ENCODE measurements at places on chromosomes 5 and 9.

DNA sequence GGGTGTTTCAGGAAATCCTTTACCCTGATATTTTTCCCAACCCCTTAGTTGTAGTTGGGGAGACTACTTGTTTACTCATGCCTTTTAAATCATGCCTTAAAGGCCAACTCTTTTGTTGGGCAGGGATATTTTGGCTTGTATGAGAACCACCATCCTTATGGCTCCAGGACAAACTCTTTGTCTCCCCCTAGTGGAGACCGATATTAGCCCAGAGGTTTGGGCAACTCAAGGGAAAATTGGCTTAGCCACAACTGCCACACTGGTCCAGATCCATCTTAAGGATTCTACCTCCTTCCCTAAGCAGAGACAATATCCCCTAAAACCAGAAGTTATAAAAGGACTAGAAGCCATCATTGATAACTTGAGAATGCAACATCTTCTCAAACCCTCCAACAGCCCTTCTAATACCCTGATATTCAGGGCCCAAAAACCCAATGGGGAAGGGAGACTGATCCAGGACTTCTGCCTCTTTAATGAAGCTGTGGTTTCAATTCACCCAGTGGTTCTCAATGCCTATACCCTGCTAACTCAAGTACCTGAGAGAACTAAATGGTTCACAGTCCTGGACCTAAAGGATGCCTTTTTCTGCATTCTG is 100.9 kb upstream of the HCN1 start:
- no peak for DNase-seq

DNA sequence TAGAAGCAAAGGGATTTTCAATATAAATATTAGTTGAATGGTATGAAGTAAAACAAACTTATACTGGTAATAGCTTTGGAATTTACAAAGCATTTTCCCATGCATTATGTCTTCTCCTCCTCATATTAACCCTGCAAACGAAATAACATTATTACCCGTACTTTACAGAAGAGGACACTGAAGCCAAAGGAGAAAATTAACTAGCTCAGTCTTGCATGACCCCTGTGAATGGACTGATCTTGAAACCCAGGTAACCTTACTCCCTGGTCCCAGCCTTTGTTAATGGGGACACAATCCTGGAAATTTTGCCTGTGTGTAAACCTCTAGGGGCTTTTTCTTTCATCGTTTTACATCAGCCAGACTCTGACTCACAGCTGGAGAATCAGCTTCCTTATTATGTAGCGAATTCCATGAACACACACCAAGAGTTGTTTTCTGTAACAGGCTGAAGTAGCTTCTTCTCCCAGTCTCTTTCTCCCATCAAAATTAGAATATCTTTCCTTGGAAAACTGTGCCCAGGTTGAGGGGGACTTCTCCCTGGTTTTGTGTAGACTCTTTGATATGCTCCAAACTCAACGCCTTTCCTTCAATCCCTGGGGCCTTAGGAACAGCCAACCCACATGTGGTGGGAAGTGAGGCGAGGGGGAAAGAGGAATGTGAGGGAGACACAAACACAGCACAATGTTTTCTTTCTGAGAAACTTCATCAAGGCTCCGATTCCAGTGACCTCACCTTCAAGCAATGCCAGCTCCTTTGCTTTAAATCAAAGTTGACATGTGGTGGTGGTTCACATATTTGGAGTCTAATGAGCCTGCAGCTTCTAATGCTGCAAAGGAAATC is 480.9 kb upstream of the PAPPA start:
- no peak for DNase-seq

DNA sequence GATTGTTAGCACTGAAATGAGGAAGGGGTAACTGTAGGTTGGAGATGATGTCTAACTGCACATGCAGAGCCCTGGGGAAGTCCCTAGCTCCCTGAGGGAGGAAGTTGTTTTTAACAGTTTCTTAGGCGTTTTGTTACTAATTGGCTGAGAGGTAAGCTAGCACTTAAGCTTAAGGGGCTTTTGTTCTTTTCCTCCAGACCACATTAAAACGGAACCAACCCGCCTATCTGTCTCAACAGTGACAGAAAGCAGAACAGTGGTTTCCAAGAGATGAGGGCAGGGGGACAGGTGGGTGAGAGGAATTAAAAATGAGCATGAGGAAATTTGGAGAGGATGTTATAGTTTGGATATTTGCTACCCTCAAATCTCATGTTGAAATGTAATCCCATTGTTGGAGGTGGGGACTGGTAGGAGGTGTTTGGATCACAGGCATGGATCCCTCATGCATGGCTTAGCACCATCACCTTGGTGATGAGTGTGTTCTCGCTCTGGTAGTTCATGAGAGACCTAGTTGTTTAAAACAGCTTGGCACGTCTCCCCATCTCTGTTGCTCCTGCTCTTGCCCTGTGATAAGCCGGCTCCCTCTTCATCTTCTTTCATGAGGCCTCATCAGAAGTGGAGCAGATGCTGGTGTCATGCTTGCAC is 38.9 kb downstream of the LYRM7 start:
- peak; percentile 53 for DNase-seq

DNA sequence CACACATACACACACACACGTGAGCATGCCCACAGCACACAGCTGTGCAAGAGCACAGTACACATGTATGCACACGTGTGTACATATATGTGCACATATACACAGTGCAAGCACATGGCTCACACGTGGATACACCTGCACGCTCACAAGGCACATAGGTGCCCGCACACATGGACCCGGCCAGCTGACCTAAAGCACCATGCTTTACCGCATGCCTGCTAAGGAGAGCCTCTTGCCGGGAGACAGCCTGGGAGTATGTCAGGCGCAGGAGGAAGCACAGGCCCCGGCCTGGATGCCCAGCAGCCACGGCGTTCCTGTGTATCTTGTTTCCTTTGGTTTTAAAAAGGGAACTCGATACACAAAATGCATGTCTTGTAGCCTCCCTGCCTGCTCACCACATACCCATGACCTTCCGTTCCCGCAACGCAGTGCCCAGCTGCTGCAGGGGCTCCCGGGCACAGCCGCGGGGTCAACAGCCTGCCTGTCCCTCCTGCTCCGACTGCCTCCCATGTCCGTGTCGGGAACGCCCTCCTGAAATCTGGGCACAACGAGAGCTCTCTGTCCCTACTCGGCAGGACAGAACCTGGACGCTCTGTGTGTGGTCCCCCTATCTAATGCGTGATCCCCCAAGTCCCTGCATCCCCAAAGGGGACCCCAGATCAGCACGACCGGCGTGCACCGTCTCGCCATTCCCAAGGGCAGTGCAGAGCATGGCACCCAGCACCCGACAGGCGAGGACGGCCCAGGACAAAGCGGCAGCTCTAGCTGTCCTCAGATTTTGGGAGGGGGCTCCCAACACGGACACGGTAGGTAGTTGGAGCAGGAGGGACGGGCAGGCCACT is 3.6 kb downstream of the SLC12A7 start:
- DNase-seq, result no peak

DNA sequence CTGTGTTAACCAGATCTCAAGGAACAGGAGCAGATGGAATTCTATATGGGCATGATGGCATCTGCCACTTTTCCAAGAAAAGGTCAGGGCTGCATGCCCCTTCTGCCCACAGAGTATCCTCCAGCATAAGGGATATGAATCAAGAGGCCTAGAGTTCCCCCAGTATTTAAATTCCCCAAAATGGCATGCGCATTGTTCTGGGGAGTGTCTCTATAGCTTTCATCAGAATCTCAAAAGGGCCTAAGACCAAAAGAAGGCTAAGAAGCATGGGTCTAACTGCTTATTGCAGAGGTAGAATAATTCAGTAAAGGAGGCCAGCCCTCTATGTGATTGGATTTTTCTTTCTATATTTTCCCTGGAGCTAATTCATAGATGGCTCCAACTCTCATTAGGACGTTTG is 114.2 kb upstream of the SPIN1 start:
- no peak for DNase-seq

DNA sequence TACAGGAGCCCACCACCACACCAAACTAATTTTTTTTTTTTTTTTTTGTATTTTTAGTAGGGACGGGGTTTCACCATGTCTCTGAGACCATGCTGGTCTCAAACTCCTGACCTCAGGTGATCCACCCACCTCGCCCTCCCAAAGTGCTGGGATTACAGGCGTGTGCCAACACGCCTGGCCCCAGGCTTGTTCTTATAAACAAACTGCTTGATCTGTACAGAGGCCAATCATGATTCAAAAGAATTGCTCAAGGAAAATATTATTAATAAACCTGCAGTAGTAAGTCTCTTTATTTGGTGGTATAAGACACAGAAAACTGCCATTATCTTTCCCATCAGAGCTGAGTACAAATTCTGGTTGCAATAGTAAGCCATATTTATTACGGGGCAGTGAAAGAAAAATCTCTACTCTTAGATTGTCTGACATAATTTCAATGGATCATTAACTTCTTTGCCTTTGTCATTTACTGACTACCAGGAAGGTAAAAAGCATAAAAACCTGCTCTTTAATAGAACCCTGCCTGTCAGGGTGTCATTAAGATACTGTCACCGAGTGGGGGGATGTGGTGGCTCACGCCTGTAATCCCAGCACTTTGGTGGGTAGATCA is 33.3 kb downstream of the RASEF start:
- DNase-seq, result no peak

GRCh38 chr5:78511121-78511906 is 137.3 kb downstream of the LHFPL2 start:
- no peak for DNase-seq

DNA sequence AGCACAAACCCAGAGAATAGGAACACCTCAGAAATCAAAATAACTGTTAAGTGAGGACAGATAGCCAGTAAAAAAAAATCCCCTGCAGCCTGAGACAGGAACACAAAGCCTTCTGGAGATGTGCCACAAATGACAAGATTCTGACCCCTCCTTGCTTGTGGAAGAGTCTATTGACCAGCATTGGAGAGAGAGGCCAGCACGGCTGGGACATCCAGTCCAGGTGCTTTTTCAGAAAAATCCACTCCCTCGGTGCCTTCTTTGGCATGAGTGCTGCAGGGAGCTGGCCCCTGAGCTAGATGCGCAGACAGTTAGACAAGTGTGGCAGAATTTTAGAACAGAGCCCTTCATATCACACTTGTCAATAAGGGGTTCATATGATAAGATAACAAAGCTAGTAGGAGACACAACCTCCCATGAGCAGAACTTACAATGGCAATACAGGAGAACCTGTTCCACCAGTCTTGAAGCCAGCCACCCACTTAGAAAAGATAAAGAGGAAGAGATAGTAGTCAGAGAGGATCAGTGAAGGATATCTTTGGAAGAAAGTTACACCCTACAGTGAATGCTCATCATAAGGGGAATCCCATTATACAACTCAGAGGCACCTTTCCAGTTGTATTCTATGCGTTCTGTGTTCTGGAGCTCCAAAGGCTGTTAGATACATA is 298.4 kb downstream of the TLE1 start:
- DNase-seq, result no peak

DNA sequence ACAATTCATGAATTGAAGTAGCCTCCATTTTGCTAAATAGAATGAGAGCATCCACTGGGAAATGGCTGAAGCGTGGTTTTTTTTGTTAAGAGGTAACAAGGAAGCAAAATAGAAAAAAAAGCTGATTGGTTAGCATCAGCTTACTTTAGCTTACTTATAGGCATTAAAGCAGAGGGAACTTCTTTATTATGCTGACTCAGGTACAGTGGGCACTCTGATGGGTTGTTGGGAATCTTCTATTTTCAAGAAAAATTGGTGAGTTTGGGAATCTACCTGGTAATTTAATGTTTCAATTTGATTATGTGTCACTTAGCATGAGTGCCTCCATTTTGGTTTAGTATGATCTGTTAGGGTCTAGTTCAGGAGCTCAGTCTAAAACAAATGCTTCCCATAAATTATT is 289.6 kb downstream of the ANXA1 start:
- no peak for DNase-seq
